NCI-H146 (cell line): ENCODE measurements at places on chromosomes 16 and 17.

GRCh38 chr16:85415196-85416090 lies 197.7 kb upstream of the GSE1 start:
- no peak for DNase-seq

- no peak for DNase-seq
Observed at GRCh38 chr17:81434072-81434471, 38.8 kb downstream of the BAHCC1 start.

GRCh38 chr17:78092794-78093324 lies 35.7 kb downstream of the TMC6 start:
- DNase-seq = no peak

DNA sequence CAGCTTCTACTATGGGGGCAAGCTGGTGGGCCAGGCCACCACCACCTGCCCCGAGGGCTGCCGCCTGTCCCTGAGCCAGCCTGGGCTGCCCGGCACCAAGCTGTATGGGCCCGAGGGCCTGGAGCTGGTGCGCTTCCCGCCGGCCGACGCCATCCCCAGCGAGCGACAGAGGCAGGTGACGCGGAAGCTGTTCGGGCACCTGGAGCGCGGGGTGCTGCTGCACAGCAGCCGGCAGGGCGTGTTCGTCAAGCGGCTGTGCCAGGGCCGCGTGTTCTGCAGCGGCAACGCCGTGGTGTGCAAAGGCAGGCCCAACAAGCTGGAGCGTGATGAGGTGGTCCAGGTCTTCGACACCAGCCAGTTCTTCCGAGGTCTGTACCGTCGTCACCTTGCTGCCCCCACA lies 19.5 kb downstream of the IRF8 start:
- no peak for DNase-seq

DNA sequence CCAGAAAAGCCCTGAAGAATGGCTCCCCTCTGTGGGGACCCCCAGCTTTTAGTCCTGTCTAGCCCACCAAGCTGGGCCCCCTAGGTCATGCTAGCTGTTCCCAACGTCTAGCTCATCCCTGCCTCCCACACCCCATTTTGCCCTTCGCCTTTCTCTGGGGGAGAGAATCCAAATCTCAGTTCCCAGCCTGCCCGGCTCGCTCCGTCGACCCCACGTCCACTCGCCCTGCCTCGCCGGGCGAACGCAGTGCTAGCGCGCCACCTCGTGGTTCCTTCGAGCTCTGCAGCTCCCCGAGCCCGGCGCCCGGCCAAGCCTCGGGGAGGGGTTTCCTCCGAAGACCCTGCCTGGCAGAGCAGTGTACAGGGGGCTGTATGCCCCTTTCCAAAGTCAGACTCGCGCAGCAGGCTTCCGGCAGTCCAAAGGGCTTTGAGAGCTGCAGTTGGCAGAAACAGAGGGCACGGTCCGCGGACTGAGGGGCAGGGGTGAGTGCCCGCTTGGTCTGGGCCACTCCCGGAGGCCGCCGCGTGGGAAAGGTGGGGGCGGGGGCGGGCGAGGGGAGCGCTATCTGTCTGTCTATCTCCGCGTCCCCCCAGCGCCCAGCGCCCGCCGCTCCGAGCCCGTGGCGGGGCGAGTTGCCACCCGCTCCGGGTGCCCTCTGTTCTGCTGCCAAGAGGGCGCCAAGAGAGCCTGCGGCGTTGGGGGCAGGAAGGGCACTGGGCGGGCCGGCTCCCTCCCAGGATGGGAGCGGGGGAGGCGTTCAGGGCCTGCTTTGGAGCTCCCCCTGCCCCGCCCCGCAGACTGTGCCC lies 1.7 kb upstream of the DLX3 start:
- DNase-seq = no peak

DNA sequence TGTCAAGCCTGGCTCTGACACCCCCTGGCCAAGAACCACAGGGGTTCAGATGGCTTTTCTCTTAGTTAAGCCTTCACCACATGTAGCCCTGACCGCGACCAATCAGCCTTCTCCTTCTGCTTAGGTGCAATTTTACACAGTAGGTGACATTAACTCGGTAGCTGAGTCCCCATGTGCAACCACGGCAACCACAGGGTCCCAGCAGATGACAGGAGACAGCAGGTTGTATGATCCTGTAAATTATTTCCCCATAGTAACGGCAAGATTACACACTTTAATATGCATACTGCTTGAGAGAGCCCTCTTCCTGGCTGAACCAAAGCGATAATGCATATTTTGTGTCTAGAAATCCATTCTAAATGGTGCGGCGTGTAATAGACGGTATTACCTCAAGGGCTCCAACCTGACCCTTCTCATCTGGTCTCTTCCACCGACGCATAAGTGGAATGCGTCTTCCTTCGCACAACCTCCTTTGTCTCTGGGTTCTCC lies 458.7 kb upstream of the ZFHX3 start:
- DNase-seq = no peak

DNA sequence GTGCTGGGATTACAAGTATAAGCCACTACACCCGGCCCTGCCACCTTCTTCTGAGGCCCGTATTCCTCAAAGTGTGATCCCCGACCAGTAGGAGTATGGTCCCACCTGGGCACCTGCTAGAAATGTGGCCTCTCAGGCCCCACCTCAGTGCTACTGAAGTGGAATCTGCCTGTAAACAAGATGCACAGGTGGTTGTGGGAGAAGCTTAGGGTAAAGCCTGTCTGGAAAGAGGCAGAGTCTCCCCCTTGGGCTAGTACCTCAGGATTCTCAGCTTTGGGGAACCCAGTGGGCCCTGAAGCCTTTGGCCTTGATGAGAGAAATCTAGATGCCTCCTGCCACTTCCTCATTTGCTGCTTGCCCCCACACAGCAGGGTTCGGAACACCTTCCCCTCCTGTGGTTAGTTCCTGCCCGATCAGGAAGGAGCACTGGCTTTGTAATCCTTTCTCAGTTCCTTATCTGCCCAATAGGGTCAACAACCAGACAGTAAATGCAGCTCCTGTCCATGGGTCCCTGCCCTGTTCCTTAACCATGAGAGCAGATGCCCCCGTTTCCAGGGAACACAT lies 25.2 kb downstream of the TK2 start:
- no peak for DNase-seq

DNA sequence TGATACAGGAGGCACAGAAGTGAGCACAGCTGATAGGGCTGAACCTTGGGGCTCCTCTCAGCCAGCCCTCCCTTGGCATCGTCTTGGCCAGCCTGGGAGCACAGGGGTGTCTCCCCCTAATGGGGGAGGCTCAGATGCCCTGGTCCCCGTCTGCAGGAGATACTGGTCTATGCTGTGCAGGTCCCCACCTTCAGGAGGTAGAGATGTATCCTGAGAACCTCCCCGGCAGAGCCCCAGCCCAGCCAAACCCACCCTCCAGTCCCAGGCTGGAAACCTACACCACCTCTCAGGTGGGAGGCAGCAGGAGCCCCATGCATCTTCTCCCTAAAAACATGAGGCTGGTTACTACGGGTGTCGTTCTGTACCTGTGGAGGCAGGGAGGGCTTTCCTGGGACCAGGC lies 38.7 kb downstream of the ABCC6 start:
- DNase-seq = no peak

GRCh38 chr17:15502369-15503112 lies 35.1 kb upstream of the CDRT4 start:
- no peak for DNase-seq

DNA sequence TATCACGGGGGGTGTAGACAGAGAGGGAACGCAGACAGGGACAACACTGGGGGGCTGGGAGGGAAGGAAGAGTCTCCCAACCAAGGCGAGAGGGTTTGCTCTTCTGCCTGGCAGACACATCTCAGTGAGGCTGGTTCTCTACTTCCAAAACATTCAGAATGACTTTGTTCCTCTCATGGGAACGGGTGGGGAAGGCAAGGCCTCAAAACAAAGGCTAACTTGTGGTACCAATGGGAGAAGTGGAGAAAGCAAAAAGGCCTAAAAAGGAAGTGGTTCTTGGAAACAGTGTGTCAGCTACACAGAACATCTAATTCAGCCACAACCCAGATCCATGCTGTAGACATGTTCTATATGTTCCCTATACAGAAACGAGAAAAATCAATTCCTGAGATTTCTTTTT lies 7.5 kb downstream of the FLOT2 start:
- DNase-seq = no peak

- no peak for DNase-seq
Observed at GRCh38 chr16:72787130-72787513, 260.8 kb downstream of the ZFHX3 start.

DNA sequence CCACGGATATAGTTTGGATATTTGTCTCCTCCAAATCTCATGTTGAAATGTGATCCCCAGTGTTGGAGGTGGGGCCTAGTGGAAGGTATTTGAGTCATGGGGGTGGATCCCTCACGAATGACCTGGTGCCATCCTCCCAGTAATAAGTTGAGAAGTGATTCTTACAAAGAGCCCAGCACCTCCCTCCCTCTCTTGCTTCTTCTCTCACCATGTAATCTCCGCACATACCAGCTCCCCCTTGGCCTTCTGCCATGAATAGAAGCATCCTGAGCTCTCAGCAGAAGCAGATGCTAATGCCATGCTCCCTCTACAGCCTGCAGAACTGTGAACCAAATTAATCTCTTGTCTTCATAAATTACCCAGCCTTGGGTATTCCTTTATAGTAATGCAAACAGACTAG lies 41.9 kb upstream of the RBBP6 start:
- no peak for DNase-seq

- DNase-seq = no peak
Observed at GRCh38 chr17:57557416-57557815, 187.7 kb downstream of the CCDC182 start.

GRCh38 chr16:86307514-86307903 lies 202.8 kb upstream of the FOXF1 start:
- DNase-seq = no peak

DNA sequence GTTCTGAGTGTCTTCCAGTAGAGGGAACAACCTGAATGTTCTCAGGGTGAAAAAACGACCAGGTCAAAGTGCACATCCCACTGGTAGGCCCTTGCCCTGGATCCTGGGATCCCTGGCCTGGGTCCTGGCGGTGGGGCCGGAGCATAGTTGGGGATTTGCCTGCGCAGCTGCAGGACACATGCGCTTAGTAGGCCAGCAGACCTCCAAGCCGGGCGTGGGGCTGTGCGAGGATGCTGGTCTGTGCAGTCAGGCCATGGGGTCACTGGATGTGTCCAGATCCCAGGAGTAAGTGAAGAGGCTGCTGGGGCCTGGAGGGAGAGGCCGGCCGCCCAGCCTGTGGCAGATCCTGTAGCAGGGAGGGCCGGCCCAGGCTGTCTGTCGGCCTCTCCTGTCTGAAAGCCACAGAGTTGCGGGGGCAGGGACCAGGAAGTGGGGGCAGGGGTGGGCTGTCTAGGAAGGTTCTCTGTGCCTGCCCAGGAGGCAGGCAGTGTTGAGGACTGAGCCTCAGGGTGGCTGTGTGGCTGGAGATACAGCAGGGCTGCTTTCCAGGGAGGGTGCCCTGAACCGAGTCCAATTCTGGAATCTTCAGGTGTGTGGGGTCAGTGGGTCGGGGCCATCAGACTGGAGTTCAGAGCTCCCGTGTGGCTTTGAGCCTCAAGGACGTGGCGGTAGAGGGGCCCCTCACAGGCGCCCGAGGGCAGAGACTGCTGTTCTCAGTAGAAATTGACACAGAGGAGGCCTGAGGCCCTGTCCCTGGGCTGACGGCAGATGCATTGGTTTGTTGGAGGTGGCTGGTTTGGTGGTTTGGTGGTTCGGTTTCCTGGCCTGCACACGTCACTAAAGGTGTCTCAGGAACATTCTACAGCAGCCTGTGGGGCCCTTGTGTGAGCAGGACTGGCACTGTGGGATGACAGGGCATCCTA lies 17.2 kb upstream of the NUDT16L1 start:
- no peak for DNase-seq

- DNase-seq = no peak
Observed at GRCh38 chr16:66263973-66264310, 102.5 kb upstream of the CDH5 start.

DNA sequence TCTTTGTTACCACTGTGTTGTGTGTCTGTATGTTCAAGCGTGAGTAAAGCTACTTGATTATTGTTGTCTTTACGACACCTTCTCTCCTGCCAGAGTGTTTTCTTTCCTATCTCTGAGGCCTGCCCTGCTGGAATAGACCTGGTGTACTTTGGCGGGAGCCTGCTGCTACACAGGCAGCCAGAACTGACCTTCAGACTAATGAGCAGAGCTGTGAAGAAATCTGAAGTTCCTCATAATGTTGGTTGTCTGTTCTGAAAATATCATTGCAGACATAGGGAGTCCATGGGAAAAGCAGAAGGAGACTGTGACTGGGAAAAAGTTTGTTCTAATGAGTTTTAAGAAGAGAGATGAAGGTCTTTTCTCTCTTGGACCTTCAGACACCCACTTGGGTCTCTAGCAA lies 9.8 kb downstream of the RHOT1 start:
- no peak for DNase-seq

DNA sequence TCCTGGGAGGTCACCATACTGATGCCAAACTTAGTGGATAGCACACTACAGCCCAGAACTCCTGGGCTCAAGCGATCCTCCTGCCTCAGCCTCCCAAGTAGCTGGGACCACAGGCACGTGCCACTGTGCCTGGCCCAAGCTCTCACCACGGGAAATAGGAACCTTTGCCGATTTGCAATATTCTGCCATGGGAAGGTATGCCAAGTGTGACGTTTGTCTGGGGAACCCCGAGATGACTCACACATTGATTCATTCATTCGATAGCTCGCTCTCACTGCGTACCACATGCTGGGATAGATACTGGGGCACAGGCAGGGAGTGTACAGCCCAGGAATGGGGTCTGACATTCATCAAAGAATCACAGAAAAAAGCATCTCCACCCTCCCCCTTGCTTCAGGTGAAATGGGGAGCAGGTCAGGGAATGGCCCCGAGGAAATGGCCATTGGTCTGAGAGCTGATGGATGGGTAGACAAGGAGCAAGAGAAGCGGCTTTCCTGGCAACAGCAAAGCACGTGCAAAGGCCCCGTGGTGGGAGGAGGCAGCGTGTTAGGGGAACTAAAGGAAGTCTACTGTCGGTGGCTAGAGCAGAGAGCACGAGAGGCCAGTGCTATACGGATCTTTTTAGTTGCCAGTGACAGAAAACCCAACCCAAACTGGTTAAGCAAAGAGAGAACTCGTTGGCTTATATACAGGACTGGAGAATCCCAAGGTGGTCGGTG lies 44.1 kb downstream of the DNAH17 start:
- no peak for DNase-seq

DNA sequence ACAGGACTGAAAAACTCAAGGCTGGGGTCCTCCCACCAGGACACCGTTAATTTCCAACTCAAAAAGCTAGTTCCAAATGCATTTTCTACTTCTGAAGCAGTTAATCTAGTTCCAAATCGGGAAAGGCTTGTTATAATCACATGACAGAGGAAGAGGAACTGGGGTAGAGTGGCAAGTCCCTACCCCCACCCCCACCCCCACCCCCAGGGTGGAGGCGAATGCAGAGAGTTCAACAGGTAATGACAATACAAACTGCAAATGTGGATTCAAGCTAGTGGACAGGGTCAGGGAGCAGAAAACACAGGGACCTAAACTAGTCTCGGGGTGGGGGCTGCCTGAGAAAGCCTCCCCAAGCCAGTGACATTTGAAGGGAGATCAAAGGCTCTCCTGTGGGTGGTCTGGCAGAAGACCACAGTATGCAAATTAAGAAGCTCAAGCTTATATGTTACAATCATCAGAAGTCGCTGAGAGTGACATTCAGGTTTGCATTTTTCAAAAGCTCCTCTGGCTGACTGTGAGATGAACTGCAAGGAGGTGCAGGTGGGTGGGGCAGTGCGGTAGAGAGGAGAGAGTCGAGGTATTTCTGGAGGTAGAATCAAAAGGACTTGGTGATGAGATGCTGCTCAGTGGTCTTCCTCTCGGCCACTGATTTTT lies 56.4 kb upstream of the SLC25A19 start:
- no peak for DNase-seq
